ENCODE measurements at places on chromosomes 6 and 20.

- DNase-seq, result no peak
Measured at GRCh38 chr6:133392641-133393040, 151.5 kb downstream of the EYA4 start.

DNA sequence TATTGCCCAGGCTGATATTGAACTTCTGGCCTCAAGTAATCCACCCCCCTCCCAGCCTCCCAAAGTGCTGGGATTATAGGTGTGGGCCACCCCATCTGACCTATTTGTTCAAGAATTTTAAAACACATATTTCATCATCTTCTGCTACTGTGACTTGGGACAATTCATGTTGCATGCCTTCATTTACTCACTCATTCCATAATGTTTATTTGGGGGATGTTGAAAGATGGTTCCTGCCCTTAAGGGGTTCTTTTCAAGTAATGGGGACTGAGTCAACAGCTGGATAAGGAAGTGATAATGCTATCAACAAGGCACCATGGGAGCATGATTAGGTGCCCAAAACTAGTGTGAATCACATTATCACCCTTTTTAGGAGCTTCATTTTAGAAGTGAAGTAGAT, 62.0 kb downstream of the CRYBG1 start:
- DNase-seq, result no peak

- DNase-seq, result no peak
Measured at GRCh38 chr6:46059608-46060007, 43.9 kb upstream of the CLIC5 start.

DNA sequence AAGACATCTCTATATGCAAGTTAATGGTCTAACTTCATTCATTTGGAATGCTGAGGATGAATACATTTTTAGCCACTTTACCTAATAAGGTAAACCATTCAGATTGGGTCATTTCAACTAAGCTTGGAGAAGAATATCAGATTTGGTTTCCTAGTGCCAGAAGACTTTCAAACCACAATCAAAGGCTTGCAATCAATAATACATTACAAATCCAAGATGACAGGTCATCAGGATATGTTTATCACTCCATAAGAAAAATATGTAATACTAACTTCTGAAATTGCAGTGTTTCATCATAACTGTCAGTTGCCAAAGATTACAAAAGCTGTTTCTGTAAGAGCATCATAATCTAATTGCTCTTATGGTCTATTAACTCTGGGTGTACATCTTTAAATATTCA, 654.0 kb downstream of the COL12A1 start:
- DNase-seq, result no peak

GRCh38 chr6:82958551-82958950, 107.1 kb downstream of the UBE3D start:
- DNase-seq, result no peak

DNA sequence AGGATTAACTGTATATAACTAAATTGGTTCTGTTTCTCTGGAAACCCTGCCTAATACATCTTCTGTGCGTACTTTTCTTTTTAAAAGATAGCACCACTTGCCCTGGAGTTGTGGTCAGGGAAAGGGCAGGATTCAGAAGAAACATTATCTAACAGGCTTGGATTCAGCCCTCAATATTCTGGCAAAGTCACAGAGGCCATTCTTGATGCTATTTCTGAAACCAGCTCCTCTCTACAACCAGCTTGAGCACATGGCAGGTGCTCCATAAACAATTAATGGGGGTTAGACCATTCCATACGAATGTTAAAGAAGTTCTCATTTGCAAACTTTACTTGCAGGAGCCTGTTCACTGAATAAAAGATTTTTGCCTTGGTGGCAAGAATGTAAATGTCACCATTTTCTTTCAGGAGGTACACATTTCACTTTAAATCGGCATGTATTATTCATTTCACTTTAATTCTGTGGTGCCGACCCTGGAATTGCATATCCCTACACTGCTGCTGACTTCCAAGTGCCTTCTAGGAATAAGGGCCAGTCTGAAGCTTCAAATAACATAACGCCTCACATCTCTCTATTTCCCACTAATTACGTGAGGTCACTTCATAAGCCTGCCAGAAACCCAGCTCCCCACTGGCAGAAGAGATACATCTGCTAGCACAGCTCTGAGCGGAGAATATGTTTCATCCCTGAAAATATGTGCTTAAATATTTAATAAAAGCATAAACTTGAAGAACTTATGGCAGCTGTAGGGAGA, 248.7 kb downstream of the ADGRG6 start:
- DNase-seq, result no peak

DNA sequence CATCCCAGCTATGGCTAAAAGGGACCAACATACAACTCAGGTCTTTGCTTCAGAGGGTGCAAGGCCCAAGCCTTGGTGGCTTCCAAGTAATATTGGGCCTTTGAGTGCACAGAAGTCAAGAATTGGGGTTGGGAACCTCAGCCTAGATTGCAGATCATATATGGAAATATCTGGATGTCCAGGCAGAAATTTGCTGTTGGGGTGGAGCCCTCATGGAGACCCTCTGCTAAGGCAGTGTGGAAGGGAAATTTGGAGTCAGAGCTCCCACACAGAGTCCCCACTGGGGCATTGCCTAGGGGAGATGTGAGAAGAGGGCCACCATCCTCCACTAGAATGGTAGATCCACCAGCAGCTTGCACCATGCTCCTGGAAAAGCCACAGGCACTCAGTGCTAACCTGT, 123.5 kb downstream of the PRL start:
- no peak for DNase-seq

DNA sequence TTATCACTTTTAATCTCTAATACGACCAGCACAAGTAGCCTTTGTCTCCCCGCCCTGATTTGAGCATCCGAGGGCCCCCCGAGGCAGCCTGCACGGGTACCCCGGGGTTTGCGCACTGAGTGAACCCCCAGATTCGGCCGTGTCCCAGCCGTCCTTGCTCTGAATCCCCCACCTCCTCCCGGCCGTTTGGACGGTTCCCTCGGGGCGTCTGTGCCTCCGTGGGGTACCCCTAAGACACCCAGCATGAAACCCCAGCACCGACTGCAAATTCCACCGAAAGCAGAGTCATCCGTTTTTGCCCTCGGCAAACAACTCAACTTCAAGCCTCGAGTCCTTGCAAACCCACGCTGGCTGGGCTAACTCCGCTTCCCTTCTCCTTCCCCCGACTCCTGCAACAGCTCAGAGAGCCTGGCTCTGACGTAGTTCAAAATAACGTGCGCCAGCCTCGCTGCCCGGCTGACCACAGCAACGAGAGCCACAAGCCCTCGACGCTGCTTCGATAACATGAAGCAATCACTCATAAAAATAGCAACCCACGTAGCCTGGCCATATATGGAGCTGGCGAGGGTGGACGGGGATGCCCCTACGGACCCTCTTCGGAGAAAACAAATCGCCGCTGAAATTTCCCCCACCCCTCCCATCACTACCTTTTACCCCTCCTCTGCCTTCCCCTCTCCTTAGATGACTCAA, 764 bp upstream of the SNAP25 start:
- no peak for DNase-seq

- DNase-seq, result no peak
Measured at GRCh38 chr6:161038229-161039031, 46.9 kb downstream of the MAP3K4 start.

DNA sequence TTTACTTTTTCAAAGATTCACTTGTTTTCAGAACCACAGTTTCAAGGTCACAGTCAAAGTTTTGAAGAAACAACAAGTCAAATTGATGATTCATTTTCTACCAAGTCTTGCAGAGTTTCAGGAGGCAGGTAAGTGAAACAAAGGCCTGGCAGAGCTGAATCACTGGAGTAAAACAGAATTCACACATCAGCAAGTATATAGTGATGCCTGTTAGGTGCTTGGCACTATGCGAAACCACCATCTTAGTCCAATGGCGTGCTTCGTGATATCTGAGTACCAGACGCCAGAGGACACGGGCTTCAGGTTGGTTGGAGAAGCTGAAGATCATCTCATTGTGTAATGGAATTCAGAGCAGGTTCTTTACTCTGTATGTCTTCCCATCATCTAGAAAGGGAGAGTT, 75.9 kb downstream of the RTN4IP1 start:
- DNase-seq, result no peak

DNA sequence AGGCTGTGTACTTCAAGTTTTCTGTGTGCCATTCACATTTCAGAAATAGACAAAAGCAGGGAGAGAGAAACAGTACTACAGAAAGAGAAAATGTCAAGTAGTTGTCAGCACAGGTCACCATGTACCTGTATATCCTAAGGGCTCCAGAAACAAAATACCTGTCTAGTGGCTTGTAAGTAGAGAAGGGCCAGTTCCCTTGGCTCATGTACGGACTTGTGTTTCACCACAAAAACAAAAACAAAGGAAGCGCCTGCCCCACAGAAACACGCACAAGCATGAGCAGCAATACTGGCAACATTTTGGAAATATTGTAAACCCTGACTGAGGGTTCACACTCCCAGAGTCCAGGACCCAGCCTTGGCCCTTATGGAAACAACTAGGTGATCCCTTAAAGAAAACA, 44.3 kb downstream of the CNKSR3 start:
- no peak for DNase-seq

DNA sequence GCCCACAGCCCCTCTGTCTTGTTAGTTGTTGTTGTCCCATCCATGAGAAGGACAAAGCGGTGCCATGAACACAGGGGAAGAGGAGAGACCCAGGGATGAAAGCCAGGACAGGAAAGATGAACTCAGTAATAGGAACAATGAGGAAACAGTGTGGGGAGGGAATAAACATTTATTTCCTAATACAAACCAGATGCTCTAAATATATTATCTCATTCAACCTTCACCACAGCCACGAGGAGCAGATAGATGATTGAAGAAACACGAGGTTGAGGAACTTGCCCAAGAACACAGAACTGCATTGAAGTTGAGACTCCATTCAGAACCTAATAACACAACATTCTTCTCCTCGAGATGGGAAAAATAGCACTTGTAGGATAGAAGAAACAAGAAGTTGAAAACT, 53.0 kb upstream of the AIG1 start:
- no peak for DNase-seq

GRCh38 chr6:108163644-108164542, 1.9 kb upstream of the NR2E1 start:
- no peak for DNase-seq

GRCh38 chr20:47330071-47330470, 26.4 kb downstream of the ZMYND8 start:
- no peak for DNase-seq

DNA sequence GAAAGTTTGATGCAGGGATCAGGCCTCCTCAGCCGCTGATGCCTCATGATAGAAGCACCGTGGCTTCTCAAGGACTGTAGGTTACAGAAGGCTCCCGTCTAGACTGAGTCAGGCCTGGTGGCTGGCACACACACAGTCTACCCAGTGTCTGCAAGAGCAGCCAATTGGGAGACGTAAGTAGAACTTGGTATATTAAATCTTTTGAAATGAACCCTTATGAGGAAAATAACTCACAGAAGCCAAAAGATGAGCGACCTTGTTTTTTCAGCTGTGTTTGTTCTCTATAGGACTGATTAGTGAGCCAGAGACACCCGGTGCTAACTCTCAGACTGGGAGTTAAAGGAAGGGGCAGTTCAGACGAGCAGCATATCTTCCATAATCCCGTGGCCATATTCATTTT, 5.9 kb upstream of the PDE10A start:
- DNase-seq, result no peak

GRCh38 chr6:16999491-17000436, 102.1 kb upstream of the STMND1 start:
- DNase-seq, result no peak

DNA sequence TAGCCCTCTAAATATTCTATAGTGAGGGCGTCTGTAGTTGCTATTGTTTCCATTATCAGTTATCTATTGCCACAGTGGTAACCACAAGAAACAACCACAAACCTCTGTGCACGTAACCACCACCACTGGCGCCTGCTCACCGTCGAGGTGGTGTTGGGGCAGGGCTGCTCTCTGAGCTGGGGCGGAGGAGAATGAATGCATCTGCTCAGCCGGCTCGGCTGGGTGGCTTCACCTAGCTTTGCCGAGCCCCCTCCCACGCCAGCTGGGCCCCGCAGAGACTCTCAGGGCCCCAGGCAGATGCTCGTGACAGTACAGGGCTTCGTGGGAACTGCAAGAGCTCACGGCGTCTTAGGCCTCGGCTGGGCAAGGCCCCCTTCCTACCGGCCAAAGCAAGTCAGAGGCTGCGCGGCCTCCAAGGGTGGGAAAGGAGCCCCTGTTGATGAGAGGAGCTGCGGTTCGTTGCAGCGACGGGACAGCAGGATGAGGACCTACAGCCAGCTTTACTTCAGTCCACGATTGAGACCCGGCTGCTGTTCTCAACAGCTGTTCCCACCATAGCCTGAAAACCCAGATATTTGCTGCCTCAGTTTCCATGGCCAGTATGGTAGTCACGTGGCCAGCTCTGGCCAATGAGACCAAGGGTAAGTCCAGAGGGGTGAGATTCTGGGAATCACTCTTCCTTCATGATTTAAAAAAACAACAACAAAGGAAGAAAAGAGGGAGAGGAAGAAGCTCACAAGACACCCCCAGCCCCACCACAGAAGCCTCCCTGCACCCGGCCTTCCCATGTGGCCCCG, 120.2 kb upstream of the AFDN start:
- DNase-seq, result peak; percentile 57

DNA sequence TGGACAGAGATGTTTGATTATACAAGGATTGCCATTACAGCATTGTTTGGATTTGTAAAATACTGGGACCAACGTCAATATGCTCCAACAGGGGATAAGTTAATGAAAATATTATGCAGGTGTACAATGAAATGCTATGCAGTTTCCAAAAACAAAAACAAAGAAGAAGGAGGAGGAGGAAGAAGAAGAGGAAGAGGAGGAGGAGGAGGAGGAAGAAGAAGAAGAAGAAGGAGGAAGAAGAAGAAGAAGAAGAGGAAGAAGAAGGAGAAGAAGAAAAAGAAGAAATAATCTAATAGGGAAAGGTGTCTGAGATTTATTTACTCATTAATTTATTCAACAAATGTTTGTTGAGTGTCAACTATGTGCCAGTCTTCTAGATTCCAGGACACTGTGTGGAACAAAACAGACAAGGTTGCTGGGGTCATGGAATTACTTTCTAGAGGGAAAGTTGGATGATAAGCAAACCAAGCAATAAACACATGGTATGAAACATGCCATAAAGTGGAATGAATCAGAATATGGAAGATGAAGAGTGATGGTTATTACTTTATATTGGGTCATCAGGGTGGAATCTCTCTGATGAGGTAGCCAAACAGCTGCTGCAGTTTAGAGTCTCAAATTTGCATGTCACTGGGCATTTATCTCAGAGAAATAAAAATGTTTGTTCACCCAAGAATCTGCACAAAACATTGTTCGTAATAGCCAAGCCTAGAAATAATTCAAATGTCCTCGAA, 6.3 kb upstream of the TRIM27 start:
- DNase-seq, result no peak

- DNase-seq, result no peak
Measured at GRCh38 chr20:1830240-1830639, 65.0 kb upstream of the SIRPA start.

Measured in GM19239 (cell line).